ENCODE measurements at places on chromosomes 13 and 19.
A peak's percentile ranks its signal among the peaks of the same experiment; 100 is the strongest.

DNA sequence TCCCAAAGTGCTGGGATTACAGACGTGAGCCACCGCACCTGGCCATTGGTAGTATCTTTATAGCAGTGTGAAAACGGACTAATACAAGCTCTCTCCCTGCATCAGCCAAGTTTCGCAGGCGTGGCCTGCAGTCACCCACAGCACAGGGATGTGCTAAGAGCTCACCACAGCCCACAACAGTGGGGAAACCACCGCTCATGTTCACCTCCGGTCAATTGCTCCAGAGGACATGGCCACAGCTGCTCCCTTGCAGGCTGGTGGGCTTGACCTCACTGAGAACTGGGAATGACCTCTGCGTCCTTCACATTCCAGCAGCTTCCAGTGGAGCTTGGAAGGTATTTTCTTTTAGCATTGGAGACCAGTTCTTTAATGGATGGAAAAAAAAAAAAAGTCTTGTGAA is 156.4 kb downstream of the KCTD15 start:
- no peak for DNase-seq

DNA sequence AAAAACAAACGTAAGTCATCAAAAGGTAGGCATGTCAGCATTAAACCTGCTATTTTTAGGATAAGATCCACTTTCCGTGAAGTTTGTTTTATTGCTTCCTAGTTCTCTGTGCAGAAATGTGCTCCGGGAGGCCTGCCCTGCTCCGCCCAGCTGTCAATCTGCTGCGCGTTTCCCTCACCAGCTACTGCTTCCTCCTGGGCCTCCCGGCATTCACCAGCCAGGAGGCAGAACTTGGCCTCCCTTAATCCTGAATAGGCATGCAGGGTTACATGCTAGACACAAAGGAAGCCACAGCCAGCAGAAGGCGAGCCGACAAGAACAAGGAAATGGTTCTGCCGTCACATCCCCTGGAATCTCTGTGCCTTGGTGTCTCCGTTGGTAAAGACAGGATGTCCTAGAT is 386.2 kb downstream of the IRS2 start:
- DNase-seq: no peak

GRCh38 chr19:28989739-28990138 is 223.2 kb downstream of the UQCRFS1 start:
- no peak for DNase-seq

- no peak for DNase-seq
These were observed 54.6 kb downstream of the TRPM4 start for GRCh38 chr19:49212016-49212701.

GRCh38 chr13:107743983-107744382 is 471.4 kb downstream of the LIG4 start:
- no peak for DNase-seq

GRCh38 chr13:21967871-21968270 is 297.0 kb downstream of the FGF9 start:
- no peak for DNase-seq

GRCh38 chr13:93226623-93227279 is at the start of gene GPC6:
Gene GPC6 (plus strand): TSS chr13:93226807.
- peak; percentile 79 for DNase-seq
